ENCODE measurements at places on chromosomes 3 and 15.

DNA sequence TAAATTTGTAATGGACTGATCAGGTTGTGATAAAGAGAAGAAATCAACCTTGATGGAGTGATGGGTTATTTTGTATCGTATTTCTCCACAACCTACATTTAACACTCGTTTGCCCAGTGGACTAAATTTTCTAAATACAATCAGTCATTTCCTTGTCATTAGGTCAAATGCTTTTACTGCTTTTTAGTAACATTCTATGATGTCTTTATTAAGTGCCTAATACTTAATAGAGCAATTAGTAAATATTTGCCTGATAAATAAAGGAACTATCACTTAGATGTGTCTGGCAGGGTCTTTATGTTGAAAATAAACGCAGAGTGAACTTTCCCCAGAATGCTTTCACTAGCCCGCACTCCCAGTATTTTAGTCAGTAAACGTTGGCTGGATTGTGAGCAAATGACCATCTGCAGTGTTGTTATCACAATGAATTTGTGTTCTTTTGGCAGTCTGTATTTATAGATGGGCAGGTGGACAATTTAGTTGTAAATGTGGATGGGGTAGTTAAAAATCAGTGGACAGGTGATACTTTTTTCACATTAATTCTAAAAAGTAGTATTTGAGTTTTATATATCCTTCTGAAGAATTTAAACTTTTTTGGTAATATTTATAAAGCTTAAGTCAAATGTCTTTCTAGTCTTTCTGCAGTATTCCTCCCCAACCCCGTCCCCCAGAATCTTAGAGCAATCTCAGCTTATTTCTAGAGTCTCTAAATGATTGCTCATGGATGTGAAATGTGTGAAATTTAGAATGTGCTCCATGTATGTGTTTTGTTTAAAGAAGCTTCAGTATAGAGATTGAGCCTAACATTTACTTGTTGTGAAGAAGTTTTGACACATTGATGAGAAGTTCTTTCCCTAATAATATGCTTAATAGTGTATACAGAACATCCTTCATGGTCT lies 4.9 kb downstream of the USP3 start:
- no peak for DNase-seq

GRCh38 chr3:101868534-101869464 lies 19.5 kb downstream of the NFKBIZ start:
- DNase-seq: no peak

DNA sequence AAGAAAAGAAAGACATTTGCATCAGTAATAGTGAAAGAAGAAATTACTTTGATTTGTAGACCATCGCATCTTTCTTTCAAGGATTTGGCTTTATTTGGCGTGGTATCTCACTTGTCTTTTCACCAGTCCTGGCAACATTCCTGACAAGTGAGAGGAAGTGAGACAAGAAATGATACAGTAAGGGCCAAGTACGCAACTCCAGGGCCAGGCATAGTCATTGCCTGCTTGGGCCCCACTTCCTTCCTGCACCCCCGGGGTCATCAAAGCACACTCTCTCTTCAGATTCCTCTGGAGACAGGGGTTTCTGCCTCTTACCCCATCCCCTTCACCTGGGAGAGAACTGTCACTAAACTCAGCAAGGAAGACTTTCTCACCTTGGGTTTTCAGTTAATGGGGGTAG lies 55.1 kb downstream of the CD47 start:
- no peak for DNase-seq

DNA sequence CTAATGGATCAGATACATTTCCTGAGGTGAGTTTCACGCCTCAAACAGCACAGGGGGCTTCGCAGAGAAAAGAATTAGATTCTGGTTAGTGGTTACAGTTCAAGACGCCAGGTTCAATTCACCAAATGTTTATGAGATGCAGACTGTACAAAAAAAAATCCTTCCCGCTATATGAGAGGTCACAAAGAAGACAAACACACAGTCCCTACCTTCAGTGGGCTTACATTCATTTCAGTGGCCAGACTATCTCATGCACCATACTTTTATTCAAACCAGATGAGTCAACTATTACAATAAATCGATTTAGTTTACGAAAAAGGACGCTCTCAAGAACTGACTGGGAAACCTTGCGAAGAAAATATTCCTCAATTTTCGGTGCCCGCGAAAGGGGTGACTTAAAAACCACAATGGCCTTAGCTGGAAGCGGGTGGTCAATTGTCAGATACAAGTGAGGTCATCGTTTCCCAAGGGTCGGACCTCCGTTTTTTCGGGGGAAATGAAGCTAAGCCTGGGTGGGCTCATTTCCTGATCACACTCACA lies 695 bp downstream of the METTL6 start:
- DNase-seq: no peak

GRCh38 chr3:2908693-2909351 lies 201.4 kb downstream of the IL5RA start:
- no peak for DNase-seq

- DNase-seq: no peak
These were observed 212.0 kb upstream of the ALCAM start for GRCh38 chr3:105154692-105155091.

DNA sequence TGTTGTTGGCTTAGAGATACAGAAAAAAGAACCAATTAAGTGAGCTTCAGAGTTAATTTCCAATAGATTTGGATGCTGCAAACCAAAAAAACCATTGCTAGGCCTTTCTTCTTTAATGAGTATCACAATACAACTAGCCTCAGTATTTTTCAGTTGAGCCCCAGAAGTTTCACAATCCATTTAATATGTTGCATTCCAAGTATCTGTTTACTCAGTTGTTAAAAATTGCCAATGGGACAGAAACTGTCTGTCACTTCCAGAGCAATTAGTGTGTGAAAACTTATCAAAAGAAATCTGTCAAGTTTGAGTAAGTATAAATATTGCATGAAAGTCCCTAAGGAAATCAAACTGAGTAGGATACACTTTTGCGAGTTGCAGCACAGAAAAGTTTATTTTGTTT lies 247.8 kb downstream of the IL5RA start:
- no peak for DNase-seq

- no peak for DNase-seq
These were observed 78.5 kb upstream of the CHD2 start for GRCh38 chr15:92821491-92822116.

DNA sequence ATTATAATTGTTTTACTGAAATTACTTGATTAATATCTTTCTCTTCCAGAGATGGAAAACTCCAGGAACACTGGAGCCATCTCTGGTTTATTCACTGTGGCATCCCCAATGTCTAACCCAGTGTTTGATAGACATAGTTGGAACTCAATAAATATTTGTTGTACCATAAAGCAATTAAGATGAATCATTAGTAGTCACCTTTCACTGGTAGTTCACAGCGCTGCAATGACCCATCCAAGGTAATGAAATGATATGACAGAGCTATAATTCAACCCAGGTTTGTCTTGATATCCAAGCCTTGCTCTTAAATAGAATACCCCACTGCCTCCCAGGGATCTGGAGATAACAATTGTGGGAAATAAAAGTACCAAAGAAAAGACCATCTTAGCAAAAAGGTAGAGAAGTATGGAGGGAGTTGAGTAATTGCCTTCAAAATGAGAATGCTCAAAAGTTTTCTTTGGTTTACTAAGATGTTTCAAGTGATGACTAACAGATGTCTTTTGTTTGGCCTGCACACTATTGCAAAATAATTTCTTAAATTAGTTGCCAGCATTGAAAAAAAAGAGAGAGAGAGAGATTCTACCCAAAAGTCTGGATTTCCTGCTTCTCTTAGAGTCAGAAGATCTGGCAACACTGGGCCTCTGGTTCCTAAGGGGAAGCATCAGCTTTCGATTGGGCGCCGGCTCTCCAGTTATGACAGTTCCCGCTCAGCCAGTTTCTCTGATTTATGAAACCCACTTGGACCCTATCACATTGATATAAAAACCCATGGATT lies 348.5 kb downstream of the ERC2 start:
- DNase-seq: no peak

- DNase-seq: no peak
These were observed 146.9 kb downstream of the CD47 start for GRCh38 chr3:107943786-107944523.

Data from right forelimb (tissue), 1 donor.